ENCODE measurements at places on chromosomes 5 and 9. TPM values are rescaled to one million over a fixed set of nuclear protein-coding genes. Genes with fewer than 3 reads are reported as not detected.

Gene NMUR2
- not detected for polyA plus RNA-seq

Gene ADAMTS12
- 0.17 TPM for polyA plus RNA-seq

- DNase-seq, result no peak
Observed at GRCh38 chr5:180720486-180720885, 19.4 kb downstream of the OR2Y1 start.

GRCh38 chr5:131854134-131854533, 57.3 kb upstream of the FNIP1 start:
- no peak for DNase-seq

- no peak for DNase-seq
Observed at GRCh38 chr9:94668418-94668927, 29.2 kb upstream of the FBP1 start.
